Activated gamma-delta T cell treated with Interleukin-2 at 50 U/mL for 16 hours (primary cell): ENCODE measurements at places on chromosomes 1 and 21.

DNA sequence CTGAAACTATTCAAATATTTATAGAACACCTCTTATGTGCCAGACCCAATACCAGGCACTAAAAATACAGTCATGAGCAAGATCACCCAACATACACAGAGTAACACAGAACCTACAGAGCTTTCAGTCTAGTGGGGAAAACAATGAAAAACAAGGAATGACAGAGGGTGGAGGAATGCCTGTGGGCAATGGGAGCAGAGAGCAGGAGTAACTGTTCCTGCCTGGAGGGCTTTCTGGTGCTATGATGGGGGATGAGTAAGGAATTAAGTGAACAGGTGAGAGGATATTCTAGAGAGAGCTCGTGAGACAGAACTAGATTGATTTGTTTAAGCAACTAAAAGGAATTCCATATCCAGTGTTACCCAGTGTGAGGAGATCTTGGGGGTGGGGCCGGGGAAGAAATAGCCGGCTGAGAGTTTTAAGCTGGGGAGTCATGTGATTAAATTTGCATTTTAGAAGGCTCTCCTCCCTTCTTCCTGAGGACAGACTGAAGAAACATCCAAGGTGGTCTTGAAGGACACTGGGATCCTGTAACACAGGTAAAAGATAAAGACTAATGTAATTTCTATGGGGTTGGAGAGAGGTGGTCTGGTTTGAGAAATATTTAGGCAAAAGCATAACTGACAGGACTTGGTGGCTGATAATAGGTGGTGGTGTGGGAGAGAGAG is 2.1 kb upstream of the CD53 start:
- DNase-seq = no peak

GRCh38 chr1:218139761-218140160 is 145.3 kb upstream of the RRP15 start:
- DNase-seq = no peak

DNA sequence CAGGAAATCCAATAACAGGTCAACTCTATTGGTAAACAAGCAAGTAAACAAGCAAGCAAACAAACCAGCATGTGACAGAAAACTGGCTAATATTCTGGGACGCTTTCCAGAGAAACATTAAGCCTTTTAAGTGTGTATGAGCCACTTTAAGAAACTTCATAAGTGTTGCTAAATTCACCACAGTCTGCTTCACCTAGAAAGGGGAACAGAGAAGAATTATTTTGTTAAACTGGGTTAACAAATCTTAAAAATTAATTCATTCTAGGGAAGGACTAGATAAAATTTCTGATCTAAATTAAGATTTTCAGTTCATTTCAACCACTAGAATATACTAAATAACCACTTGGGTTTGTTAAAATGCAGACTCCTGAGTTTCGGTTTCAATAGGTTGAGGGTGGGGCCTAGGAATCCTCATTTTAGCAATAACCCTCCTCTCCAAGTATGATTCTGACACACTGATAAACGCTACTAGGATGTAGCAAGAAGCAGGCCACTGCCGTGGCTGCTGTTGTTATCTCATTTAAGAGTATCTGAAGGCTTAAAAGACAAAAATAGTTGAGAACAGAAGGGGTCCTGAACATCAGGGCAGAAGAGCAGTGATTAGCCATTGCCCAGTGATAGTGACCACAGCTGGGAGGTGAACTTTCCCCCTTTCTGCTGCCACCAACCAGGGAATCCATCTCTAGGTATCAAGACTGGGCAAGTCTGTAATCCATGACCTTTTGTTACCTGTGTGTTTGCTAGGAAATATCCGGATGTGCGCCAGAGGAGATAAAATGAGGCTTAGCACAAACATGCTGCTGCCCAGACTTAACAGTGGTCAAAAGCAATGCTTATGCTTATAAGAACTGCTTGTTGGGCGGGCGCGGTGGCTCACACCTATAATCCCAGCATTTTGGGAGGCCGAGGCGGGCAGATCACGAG is 11.2 kb downstream of the CREG1 start:
- DNase-seq = no peak

DNA sequence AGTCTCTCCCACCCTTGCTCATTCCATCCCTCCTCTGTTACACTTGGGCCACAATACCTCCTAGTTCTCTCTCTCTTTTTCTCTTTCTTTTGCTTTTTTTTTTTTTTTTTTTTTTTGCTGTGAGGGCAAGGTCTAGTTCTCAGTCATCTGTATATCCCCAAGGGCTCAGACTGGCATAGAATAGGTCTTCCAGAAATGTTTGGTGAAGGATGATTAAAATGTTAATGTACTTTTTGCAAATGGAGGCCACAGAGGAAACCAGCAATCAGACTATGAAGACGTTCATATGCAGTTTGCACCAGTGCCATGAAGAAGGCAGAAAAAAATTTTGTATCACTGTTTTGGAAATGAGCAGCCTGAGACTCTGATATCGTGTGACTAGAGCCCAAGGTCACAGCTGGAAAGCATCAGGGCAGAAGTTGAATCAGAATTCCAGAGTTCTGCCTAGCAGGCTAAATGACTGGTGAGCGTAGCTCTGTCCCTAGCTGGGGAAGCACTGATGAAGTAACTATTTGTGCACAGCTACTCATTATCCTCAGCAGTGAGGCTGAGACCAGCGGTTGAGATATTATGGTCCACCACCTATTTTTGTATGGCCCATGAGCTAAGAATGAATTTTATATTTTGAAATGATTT is 186.5 kb downstream of the TGFBR3 start:
- DNase-seq = no peak

DNA sequence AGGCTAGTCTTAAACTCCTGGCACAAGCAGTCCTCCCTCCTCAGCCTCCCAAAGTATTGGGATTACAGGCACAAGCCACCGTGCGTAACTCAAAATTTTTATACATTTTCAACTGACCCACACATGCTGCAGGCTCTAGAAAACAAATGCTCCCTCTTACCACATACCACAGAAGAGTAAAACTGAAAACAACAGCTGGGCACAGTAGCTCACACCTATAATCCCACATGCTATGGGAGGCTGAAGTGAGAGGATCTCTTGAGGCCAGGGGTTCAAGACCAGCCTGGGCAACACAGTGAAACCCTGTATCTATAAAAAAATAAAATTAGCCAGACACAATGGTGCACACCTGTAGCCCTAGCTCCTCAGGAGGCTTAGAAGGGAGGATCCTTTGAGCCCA is 56.7 kb downstream of the AKT3 start:
- no peak for DNase-seq

- DNase-seq = no peak
These were observed 813.6 kb upstream of the ADGRL2 start for GRCh38 chr1:80987106-80987505.

- no peak for DNase-seq
These were observed 11.2 kb downstream of the TRIM62 start for GRCh38 chr1:33170351-33171274.

DNA sequence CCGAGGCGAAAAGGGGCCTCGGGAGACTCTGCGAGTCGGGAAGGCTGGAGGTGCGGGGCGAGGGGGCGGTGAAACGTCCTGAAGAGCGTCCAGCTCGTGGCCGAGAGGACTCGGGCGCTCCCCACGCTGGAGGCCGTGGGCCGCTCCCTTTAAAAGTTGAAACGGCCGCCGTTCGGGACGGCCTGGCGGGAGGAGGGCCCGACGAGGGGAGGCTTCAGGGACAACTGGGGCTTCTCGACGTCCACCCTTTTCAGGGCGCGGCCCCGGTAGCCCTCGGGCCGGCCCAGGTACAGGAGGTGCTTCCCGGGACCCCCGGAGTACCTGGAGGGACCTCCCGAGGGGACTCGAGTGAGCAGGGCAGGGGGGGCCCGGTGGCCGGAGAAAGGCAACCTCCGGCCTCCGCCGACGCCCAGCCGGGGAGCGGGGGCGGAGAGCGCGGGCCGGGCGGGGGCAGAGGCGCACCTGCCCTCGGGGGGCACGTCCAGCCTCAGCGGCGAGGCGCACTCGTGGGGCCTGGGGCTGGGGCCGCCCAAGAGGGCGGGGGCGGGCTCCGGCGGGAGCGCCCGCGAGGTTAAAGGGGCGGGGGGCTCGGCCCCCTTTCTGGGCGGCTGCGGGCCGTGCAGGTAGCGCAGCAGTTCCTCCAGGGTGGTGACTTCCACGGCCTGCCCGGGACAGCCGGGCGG is 14.0 kb downstream of the SEMA6C start:
- no peak for DNase-seq

GRCh38 chr1:67052741-67053534 is 1.0 kb downstream of the SLC35D1 start:
- peak; percentile 11 for DNase-seq

GRCh38 chr1:35432231-35432630 is 125.0 kb downstream of the KIAA0319L start:
- DNase-seq = no peak

- no peak for DNase-seq
These were observed 26.6 kb upstream of the DNM3 start for GRCh38 chr1:171814692-171815091.

- no peak for DNase-seq
These were observed 21.5 kb upstream of the MTARC2 start for GRCh38 chr1:220726634-220727033.

- no peak for DNase-seq
These were observed 66.3 kb upstream of the PRDX6 start for GRCh38 chr1:173410794-173411236.

- DNase-seq = no peak
These were observed 13.0 kb downstream of the UCK2 start for GRCh38 chr1:165840423-165840822.

DNA sequence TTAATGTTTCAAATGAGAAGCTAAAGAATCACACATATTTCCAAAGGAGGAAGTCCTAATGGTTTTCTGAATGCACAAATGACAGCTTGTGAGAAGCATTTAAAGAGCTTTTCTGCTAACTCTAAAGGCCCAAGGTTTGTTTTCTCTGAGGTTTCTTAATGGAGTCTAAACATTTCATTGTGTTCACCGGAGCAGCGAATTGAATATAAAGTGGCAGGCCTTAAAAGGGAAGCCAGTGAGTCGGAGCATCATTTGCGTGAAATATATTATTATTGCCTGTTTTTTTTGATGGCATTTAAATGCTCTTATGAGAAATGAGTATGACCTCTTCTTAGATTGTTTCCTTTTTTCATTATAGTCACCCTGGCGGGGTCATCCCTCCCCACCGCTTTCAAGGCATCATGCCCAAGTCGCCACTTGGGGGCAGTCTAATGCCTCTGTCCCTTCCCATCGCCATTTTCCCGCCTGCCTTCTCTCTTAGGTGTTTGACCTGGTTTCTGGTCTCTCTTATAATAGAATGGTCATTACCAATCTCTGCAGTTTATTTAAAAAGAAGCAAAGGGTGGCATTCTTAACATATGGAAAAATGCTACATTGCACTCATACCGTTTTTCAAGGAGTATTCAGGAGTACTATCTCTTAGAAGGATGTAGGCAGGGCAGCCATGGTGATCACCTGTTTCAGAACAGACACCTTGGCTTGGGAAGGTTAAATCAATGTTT is 25.3 kb upstream of the OVAAL start:
- peak; percentile 40 for DNase-seq

DNA sequence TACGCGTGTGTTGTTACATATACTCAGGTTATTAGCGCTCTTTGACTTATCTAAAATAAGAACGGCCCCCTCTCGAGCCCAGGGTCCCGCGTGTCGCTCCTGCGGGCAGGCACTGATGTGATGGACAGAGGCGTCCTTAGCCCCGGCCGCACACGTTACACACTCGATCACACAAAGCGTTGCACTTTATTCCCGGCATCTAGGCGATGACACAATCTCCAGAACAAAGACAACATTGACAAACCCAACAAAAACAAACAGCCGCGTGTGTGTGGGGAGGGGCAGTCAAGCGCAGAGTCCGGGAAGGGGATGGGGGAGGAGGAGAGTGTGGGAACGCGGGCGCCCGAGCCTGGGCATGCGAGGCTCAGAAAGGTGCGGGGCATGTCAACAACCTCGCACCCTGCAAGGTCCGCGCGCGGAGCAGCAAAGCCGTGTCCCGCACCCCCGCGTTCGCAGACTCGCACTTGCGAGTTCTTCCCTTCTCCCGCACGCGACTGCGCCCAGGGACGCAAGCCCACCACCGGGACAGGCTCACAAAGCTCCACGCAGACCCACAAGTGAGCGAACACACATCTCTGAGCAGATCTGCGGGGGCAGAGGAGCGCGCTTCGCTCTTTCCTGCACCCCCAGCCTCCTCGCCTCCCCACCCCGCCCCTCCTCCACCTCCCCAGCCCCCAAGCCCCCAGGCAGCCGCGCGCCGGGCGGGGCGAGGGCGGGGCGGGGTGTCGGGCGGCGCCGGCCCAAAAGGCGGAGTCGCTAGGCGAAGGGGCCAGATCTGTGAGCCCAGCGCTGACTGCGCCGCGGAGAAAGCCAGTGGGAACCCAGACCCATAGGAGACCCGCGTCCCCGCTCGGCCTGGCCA is at the start of gene EFNA1:
Gene EFNA1, plus strand, starts transcription at position 772 of the 862 bp plus-strand sequence. CDS start 102 bp downstream, outside the sequence.
- peak; percentile 34 for DNase-seq

- DNase-seq = no peak
These were observed 356.4 kb downstream of the PTPRU start for GRCh38 chr1:29592731-29593130.

DNA sequence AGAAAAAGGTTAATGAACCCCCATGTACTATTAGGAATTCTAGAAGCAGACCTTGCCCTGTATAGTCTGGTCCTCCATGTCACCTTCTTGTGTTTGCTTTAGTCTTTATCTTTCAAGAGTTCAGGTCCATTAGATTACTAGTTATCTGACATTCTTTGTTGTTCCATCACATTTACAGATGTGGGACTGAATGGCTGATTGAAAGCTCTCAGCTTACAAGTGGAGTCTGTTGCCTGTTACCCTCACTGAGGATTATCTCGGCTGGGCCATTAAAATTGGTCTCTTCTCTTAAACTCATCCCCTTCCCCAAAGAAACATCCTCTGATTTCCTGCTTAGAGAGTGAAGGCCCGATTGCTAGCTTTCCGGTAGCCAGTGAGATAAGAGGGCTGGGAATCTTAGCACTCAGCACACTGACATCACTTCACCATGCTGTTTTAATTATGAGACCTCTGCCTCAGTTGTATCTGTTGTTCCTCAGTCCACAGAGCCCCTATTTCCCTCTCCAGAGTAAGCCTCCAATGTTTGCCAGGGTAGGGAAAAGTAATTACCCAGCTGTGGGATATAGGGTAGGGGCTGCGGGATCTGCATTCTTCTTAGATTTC is 76.8 kb downstream of the LPGAT1 start:
- DNase-seq = no peak

- DNase-seq = no peak
These were observed 346.7 kb upstream of the ADGRL4 start for GRCh38 chr1:79353224-79353623.

GRCh38 chr1:214934045-214934444 is 148.5 kb upstream of the KCNK2 start:
- no peak for DNase-seq

DNA sequence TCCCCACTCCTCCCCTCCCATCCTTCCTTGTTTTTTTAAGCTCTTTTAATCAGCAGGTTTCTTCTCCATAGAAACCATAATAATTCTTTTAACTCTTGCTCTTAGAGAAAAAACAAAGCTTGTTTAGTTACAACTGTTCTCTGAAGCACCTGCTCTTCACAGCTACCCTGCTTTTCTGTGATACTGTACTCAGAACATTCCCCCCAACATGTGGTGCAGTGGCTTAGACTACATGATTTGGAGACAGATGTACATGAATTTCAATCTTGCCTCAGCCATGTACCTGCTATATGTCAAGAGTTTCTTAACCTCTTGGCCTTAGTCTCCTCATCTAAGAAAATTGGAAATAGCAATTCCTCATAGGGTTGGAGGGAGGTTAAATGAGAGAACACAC is 33.5 kb downstream of the LAMC2 start:
- no peak for DNase-seq
